HT-29 (cell line): ENCODE measurements at places on chromosomes 6 and 20.

DNA sequence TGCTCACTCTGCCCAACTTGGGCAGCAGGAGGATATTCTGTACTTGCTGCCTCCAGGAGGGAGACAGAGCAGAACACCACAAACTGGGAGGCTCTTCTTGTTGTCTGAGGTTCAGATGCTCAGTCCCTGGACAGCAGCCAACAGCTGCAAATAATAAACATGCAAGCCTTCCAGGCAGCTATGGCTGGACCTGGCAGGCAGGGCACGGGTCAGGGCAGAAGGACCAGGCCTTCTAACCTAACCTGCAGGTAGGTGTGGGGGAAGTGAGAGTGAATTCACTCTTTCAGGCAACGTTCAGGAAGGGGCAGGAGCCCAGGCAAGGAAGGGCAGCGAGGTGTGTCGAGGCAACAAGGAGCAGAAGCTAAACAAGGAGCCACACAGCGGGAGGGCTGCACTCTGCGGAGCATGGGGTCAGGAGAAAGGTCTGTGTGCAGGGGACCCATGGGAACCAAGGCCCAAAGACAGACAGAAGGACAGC, 31.5 kb downstream of the NINL start:
- no peak for DNase-seq

DNA sequence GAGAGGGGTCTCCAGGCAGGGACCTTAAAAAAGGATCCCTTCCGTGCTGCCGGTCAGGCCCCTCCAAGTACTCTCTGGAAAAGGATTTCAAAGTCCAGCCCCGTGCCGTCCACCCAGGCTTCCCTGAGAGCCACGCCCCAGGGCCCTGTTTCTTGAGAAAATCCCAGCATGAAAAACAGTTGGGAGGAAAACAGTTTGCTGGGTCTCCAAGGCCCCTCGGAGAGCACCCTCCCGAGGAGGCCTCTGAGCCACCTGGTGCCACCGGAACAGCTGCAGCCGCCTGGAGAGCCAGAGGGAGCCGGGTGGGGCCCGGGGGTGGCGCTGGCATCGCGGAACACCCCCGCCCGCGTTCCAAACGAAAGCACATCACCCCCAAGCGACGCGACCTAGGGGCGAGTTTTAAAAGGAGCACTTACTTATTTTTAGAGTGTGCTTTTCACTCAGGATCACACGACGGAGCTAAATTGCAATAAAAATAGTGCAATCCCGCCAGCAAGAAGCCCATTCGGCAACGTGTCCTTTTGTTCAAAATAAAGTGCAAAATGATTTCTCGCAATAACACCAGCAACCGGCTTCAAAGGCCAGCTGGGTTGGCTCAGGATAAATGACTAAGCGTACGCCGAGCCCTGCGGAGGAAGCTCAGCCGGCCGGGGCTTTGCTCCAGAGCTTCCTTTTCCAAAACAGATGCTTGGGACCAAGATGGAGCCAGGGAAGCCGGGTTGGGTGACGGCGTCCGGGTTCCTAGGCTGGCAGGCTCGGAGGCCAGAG, 64.2 kb downstream of the YTHDF1 start:
- DNase-seq, result no peak

GRCh38 chr20:24697411-24697810, 228.0 kb downstream of the SYNDIG1 start:
- DNase-seq, result no peak

DNA sequence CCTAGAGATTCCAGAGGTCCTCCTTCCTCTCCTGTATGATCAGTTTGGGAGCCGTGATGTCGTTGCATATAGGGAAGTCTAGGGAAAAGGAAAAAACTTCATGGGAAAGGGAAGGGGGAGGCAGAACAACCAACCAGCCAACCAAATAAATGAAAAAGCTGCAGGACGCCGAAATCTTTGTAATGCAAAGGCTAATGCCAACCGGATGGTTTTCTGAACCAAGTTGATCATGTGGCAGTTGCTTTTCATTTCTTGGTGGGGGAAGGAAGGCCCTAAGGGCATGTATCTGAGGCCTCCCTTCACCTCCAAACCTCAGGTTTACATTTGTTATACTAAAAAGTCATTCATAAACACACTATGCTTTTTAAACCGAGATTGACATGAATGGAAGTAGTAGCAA, 167.2 kb downstream of the ARID1B start:
- DNase-seq, result no peak

- peak; percentile 65 for DNase-seq
These were observed 55.9 kb downstream of the ANKEF1 start for GRCh38 chr20:10090588-10091166.

GRCh38 chr6:87291883-87292282, 30.5 kb upstream of the SMIM8 start:
- no peak for DNase-seq
